ENCODE measurements at places on chromosomes 5 and 9.

DNA sequence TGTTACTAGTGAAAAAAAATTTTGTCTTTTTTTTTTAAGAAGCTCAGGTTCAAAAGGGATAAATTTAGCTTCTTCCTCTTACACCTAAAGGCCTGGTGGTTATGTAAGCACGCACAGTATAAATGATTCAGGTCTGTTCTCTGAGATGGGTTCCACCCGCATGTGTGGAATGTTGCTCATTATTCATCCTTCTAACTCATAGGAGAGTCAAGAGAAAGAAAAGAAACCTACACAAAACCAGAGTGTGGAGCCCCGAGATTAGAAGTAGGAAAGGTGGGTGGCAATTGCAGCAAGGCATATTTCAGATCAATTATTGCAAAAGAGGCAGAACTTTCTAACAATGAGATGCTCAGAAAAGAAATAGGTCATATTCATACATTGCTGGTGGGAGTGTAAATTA is 13.5 kb downstream of the PLAC8L1 start:
- no peak for DNase-seq

GRCh38 chr9:110440796-110441195 is 103.1 kb upstream of the TXNDC8 start:
- no peak for DNase-seq

DNA sequence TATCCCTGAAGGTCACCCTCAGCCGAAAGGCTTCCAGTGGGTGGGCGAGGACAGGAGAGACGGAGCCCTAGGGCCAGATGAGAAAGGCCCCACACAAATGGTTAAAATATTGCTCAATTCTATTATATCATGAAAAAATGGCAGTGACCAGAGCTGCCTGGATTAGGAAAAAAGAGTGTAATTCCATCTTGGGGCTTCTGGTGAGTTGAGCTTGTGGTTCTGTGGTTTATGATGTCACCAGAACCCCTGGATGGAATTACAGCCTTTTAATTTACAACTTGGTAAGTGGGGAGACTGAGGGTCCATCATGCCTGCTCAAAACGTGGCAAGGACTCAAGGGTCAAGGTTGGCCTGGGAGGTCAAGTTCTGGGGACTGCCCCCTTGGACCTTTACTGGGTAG is 55.5 kb upstream of the STC2 start:
- DNase-seq: no peak

DNA sequence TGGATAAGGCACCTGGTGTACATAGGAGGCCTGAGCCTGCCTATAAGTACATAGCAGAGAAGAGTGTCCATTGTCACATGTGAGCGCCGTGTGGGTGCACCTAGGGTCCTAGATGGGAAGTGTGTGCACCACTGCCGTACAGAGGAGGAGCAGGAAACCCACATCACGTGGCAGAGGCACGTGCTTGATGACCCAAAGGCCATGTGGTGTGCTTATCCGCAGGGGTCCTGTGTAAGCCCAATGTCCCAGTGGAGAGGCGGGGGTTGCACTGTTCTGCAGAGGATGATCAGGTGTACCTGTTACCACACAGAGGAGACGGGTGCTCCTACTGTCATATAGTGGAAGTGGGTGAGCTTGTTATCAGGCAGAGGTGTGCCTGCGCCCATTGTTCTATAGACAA is 354.1 kb upstream of the IRX2 start:
- DNase-seq: no peak

GRCh38 chr9:135724186-135724787 is 22.3 kb downstream of the KCNT1 start:
- DNase-seq: no peak

- DNase-seq: no peak
Measured at GRCh38 chr5:78317515-78317914, 23.0 kb upstream of the AP3B1 start.

GRCh38 chr5:126023994-126024441 is 399.2 kb upstream of the GRAMD2B start:
- DNase-seq: no peak

GRCh38 chr5:78761840-78762239 is 113.3 kb upstream of the LHFPL2 start:
- DNase-seq: no peak

DNA sequence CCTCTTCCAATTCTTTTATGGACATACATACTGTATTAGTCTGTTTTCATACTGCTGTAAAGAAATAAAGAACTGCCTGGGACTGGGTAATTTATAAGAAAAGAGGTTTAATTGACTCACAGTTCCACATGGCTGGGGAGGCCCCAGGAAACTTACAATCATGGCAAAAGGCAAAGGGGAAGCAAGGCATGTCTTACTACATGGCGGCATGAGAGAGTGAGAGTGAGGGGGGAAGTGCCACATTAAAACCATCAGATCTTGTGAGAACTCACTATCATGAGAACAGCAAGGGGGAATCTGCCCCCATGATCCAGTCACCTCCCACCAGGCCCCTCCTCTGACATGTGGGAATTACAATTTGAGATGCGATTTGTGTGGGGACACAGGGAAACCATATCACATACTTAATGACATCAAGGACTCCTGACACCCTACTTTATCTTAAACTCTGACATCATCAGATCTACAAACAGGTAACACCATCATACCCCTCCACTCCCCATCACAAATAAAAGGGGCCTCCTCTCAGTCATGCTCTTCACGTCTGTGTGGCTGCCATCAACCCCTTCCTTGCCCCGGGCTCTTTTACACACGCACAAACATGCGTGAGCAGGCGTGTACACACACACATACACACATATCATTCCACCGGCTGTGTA is 9.7 kb downstream of the ANKRD33B start:
- no peak for DNase-seq

DNA sequence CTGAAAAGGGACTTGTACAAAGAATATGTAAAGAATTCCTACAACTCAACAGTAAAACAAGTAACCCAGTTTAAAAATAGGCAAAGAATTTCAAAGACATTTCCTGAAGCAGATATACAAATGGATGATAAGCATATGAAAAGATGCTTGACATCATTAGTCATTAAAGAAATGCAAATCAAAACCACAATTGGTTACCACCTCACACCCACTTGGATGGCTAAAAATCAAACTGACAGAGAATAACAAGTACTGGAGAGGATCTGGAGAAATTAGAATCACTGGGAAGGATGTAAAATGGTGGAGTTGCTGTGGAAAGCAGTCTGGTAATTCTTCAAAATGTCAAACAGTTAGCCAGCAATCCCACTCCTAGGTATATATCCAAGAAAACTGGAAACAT is 12.5 kb upstream of the FOXE1 start:
- DNase-seq: no peak

- DNase-seq: no peak
Measured at GRCh38 chr9:95250462-95251221, 66.9 kb downstream of the FANCC start.

GRCh38 chr5:112703866-112704820 is 33.5 kb upstream of the APC start:
- no peak for DNase-seq

DNA sequence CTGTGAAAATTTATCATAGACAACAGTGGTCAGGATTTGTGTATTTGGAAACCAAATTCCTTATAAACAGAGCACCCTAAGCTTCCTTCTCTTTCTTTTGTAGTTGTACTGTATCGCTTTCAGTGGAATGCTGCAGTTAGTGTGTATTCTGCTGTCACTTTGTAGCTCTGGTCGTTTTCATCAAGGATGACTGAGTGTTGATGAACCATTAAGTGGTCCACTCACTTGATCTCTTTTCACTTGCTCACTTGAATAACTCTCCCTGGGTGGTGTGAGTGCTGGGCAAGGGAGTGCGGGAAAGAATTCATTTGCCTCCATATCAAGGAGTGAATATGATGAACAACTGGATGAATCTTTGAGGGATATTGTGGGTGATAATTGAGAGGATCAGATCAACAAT is 1225.7 kb upstream of the WWC1 start:
- no peak for DNase-seq

GRCh38 chr5:32279786-32280185 is 33.0 kb downstream of the MTMR12 start:
- DNase-seq: no peak

DNA sequence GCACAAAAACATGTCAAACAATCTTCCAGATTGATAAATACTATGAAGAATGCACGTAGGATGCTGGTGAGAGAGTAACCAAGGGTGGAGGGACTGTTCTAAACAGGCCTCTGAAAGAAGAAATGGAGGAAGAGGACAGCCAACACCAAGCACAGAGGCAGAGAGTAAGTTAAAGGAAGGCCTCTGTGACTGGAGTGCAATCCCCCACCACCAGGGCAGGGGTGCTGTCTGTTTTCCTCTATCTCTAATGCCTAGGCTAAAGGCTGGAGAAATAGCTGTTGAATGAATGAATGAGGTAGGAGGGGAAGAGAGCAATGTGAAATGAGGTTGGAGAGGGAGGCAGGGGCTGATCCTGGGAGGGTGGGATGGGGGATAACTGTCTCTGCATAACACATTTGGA is 88.9 kb downstream of the ANKRD55 start:
- DNase-seq: no peak

- peak; percentile 16 for DNase-seq
Measured at GRCh38 chr9:114805670-114806525, at the start of gene TNFSF15. TSS of gene TNFSF15 (minus strand) at chr9:114806039. CDS start at chr9:114806012, 27 bp downstream.

- no peak for DNase-seq
Measured at GRCh38 chr5:61817472-61818326, 485.6 kb downstream of the ZSWIM6 start.

DNA sequence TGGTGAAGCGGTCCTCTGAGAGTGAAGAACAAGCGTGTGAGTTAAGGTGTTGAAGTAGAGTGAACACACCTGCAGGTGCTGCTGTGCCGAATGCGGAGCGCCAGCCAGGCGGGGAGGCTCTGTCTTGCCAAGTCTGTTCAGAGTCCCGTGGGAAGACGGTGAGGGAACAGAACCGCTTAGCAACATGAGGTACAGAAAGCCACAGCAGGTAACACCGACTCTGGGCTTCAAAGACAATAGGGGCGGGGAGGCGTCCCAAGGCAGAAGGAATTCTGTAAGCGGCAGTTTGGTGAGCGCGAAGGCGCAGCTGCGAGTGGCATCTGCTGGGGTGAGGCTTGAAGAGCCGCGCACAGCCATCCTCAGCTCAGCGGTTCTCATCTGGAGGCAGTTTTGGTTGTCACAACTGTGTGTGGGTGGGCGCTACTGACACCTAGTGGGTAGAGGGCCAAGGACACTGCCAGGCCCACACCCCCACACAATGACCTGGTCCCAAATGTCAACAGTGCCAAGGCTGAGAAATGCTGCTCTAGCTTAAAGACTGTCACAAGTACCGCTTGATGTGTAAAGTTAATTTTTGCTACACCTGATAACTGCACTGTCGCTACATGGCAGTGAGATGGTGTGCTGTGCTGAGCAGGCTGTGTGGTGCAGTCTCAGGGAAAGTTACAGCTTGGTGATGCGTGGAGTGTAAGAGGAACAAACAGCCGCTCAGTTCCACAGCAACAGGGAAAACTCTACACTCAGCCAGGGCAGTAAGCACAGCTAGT is 67.4 kb upstream of the TBC1D9B start:
- peak; percentile 79 for DNase-seq

DNA sequence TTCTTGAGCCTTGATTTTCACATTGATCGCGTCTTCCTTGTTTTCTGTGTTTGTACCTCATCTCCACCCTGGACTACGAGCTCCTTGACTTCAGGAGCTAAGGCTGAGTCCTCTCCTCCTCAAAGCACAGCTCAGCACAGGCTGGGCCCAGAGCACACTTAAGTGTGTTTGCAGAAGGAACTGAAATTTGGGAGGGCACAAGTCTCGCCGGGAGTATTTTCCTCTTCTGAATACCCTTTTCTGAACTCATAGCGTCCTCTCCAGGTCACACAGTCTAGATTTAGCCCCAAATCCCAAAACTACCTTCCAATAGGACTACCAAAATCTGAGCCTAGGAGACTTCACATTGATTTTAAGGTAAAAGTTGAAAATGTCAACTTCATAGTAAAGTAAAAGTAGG is 41.6 kb downstream of the TSTD2 start:
- DNase-seq: no peak

DNA sequence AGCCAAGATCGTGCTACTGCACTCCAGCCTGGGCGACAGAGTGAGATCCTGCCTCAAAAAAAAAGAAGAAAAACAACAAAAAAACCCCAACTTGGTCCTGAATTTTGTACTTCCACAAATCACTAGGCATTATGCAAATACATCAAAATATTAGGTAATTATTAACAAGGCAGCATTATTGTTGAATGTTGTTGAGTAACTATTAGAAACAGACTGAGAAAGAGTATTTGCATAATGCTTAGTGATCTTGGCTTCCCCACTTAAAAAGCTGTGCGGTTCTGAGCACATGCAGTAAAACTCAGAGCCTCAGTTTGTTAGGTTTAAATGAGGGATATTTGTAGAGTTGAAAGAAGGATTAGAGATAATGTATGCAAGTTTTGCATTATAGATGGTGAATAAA is 64.2 kb downstream of the SCAMP1 start:
- DNase-seq: no peak

DNA sequence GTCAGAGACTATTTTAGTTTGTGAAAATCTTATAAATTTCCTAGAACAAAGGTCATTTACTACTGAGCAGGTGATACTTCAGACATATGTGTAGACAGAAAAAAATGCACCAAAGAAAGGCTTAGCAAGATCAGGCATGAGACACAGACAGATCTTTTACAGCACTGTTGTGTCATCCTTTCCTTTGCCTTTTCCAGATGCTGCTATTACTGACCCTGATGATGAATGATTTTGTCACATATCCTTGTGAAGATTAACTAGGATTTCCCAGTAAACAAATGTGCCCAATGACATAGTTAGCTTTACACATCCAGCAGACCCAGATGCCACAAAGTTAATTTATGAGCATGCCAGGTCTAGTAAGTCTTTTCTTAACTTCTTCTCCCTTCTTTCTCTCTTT is 68.2 kb downstream of the DMRTA1 start:
- no peak for DNase-seq

DNA sequence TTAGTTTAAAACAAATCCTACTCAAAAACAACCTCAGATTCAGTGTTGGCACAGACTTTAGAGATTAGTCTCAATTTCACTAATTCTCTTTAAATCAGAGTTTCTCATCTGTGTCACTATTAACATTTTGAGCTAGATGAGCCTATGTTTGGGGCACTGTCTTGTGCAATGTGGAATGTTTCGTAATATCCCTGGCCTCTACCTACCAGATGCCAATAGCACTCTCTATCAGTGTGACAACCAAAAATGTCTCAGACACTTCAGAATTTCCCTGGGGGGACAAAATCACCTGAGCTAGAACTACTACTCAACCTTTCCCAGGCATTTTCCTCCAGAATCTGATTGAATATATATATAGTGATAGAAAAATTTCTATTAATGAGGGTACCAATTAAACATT is 465.2 kb upstream of the RGMB start:
- DNase-seq: no peak

DNA sequence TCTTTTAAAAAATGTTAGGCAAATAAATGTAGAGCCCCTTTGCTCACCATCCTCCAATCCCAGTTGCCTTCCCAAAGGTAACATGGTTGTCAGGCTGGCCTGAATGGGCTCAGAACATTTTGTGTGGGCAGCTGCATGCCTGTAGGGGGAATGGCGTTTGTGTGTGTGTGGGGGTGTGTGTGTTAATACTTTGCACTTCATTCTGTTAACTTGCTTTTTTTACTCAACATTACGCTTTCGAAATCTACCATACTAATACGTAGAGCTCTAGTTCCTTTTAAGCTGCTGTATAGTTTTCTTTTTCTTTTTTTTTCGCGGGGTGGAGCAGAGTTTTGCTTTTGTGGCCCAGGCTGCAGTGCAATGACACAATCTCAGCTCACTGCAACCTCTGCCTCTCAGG is 14.0 kb downstream of the MYOZ3 start:
- DNase-seq: no peak
